ENCODE measurements at places on chromosomes 7 and 10.

DNA sequence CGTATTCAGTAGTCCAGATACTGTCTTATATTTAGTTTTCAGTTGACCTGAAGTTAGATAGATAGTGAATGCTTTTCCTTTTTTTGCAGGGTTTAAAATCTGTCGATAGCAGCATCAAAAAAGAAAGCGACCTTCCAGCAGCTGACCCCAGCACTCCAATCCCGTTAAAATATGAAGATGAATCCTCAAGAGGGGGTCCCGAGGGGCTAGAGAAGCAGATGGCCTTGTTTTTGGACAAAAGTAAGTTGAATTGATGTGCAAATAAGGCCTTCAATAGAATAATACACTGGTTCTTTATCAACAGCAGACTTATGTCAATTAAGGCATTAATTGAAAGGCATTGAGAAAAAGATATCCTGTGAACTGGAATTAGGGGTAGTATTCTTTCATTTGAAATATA is 18.7 kb downstream of the EDRF1 start:
- DNase-seq, result no peak

- no peak for DNase-seq
These were observed 231.8 kb downstream of the WDR37 start for GRCh38 chr10:1287971-1288401.

- no peak for DNase-seq
These were observed 40.8 kb upstream of the CACNB2 start for GRCh38 chr10:18099415-18099814.

- DNase-seq, result no peak
These were observed 72.3 kb upstream of the GATAD1 start for GRCh38 chr7:92375013-92375412.

DNA sequence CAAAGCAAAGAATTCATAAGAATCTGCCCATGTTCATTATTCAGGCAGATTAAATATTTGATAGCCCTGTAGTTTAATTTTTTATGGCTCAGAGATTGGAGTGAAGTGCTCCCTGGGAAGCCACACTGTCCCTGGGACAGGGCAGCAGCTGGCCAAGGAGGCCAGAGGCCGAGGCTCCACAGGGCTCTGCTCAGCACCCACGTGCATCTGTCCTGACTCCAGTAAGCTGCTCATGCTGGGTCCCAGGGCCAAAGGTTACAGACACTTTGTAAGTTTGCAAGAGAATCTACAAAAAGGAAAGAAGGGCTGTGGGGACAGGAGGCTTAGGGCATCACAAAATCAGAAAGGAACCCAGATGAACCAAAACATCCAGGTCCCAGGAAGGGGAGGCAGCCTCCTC is 155.5 kb downstream of the KCNMA1 start:
- no peak for DNase-seq

GRCh38 chr7:100546129-100546925 is 7.3 kb downstream of the AGFG2 start:
- DNase-seq, result no peak
